CD4-positive, alpha-beta T cell (primary cell): ENCODE measurements at places on chromosomes 4 and X.

GRCh38 chr4:151302432-151302831 is 23.0 kb downstream of the SH3D19 start:
- DNase-seq = no peak

GRCh38 chrX:19968276-19968675 is 22.6 kb downstream of the BCLAF3 start:
- no peak for DNase-seq

DNA sequence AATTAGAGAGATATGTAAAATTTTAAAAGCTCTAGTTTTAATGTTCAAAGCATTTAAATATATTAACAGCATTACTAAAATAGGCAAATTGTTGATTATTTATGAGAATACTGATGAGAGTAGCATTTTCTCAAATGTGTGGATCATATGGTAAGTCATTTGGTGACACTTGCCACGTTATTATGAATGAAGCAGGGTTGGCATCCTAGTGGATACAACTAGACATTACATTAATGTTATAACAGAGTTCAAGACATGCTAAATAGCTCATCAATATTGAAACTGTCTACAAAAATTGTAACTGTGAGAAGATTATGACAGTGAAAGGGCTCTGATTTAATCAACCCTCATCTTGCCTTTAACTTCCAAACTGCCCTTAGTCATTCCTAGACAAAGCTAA is 171.1 kb downstream of the PDGFC start:
- DNase-seq = no peak

DNA sequence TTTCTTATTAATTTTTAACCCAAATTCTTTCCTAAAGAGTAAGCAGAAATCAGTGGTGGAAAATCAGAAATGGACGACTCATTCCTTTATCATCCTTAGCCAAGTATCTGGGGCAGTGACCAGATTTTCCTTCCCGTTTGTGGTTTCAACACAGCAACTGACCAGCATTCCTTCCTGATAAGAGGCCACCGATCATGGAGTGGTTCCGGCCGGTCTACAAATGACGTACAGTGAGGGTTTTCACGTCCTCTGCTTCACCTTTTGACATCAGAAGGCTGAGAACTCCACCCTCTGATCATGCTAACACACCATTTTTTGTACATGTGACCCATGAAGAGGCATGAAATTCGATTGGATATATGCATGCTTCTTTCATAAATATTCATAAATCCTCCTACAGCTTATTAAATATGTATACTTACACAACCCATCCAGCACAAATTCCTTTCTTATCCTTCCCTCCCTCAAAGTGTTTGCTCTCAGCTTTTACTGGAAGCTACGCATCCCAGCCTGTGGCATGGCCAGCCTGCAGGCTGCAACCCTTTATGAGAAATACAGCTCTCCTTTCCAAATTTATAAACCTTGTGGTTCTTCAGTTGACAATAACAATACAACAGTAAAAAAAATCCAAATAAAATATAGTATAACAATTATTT is 173.0 kb upstream of the CASK start:
- DNase-seq = no peak

GRCh38 chr4:143391261-143391660 is 54.6 kb downstream of the GAB1 start:
- no peak for DNase-seq

DNA sequence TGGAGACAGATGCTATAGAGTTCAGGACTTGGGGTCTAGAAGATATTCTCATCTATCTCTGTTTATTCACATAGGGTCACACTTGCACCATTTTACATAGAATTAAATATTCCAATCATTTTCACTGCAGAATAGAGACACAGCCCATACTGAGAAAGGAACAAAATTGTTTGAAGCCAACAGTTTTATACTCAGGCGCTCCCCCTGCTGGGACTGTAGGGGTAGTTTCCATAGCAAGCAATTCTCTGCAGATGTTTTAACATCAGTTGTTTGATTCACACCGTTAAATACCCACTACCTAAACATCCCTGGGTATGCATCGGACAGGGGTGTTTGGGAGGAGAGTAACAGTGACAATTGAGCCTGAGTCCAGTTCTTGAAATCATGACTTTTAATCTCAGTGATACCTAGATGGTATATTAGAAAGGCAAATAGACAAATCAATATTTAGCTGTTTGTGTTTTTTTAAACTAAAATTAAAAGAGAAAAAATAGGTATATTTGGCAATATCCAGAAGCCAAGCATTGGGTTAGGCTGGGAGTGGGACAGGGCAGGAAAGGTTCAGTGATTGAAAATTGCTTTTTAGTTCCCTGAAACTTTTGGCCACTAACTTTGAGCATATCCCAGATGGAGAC is 33.8 kb downstream of the LONRF3 start:
- peak; percentile 31 for DNase-seq

DNA sequence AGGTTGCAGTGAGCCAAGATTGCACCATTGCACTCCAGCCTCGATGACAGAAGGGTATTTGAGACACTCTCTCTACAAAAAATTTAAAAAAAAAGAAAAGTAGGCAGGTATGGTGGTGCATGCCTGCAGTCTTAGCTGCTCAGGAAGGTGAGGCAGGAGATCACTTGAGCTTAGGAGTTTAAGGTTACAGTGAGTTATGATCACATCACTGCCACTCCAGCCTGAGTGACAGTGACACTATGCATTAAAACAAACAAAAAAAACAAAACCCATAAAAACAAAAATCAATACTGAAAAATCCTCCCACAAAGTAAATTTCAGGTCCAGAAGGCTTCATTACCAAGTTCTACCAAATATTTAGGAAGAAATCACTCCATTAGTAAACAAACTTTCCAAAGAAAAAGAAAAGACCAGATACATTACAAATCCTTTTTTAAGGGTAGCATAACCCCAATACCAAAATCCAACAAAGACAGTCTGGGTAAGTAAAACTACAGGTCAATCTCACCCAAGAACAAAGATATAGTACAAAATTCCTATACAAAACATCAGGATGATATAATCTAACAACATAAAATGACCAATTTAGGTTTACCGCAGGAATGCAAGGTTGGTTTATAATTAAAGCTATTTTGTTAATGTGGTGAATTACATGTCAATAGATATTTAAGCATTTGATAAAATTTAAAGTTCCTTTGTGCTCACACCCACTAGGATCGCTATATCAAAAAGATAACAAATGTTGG is 11.7 kb downstream of the NELFA start:
- no peak for DNase-seq

GRCh38 chrX:153065389-153065788 is 6.9 kb upstream of the PNMA6A start:
- DNase-seq = no peak
